ENCODE measurements at places on chromosomes 7 and 10. TPM values are rescaled to one million over a fixed set of nuclear protein-coding genes. Genes with fewer than 3 reads are reported as not detected.

The CCDC172 gene
- total RNA-seq = not detected

The SPRN gene
- total RNA-seq = under 0.01 TPM

The NPTX2 gene
- total RNA-seq = under 0.01 TPM

The CELF2 gene
- total RNA-seq = 25.1 TPM

All from fibroblast of lung (primary cell).